Smooth muscle cell of trachea (primary cell): ENCODE measurements at places on chromosomes 11 and 22. TPM values are rescaled to one million over a fixed set of nuclear protein-coding genes. Genes with fewer than 3 reads are reported as not detected.

GLB1L2 gene
- 0.15 TPM in 1 of 2 replicates, not detected in the other for total RNA-seq

KCNQ1 gene
- under 0.01 and 0.66 TPM in 2 replicates for total RNA-seq

ANKRD13D gene
- total RNA-seq, result 26.0 and 36.9 TPM in 2 replicates

DEUP1 gene
- not detected in 2 replicates for total RNA-seq

OR51Q1 gene
- not detected in 2 replicates for total RNA-seq

MPEG1 gene
- not detected in 2 replicates for total RNA-seq

STK33 gene
- total RNA-seq, result 0.17 and 3.8 TPM in 2 replicates

SLC22A9 gene
- total RNA-seq, result not detected in 2 replicates

SNU13 gene
- 71.9 and 83.4 TPM in 2 replicates for total RNA-seq

NPAS4 gene
- 0.29 TPM in 1 of 2 replicates, not detected in the other for total RNA-seq

KREMEN1 gene
- 8.3 and 13.9 TPM in 2 replicates for total RNA-seq

INS gene
- total RNA-seq, result not detected in 2 replicates

OR5P2 gene
- total RNA-seq, result not detected in 2 replicates

RFPL2 gene
- total RNA-seq, result not detected in 2 replicates

E2F8 gene
- under 0.01 and 1.0 TPM in 2 replicates for total RNA-seq

HOATZ gene
- total RNA-seq, result not detected in 2 replicates

ARHGAP20 gene
- 13.8 and 16.0 TPM in 2 replicates for total RNA-seq

TSKU gene
- 7.3 and 27.3 TPM in 2 replicates for total RNA-seq

UBQLNL gene
- total RNA-seq, result 0.15 and 0.17 TPM in 2 replicates

ANGPTL5 gene
- total RNA-seq, result 0.66 and 1.3 TPM in 2 replicates

C11orf86 gene
- total RNA-seq, result not detected in 2 replicates

RASD2 gene
- under 0.01 and 0.17 TPM in 2 replicates for total RNA-seq

SLC22A12 gene
- total RNA-seq, result not detected in 2 replicates
